Natural killer cell (primary cell): ENCODE measurements at places on chromosomes 12 and 14.

GRCh38 chr12:51662728-51663154, 71.7 kb downstream of the SCN8A start:
- no peak for DNase-seq
- H3K27me3 ChIP-seq = no peaks in the 10 kb centered on the region
- no peaks in the 10 kb centered on the region for H3K4me1 ChIP-seq
- H3K27ac ChIP-seq = no peak overlapping the region
- no peak overlapping the region for H3K4me3 ChIP-seq

- peaks cover 58% of the 10 kb centered on the region for H3K4me1 ChIP-seq
- H3K4me3 ChIP-seq = no peak overlapping the region
- no peaks in the 10 kb centered on the region for H3K36me3 ChIP-seq
- H3K27ac ChIP-seq = no peak overlapping the region
- DNase-seq = no peak
- no peaks in the 10 kb centered on the region for H3K27me3 ChIP-seq
Observed at GRCh38 chr12:132478433-132478803, 11.5 kb upstream of the FBRSL1 start.

DNA sequence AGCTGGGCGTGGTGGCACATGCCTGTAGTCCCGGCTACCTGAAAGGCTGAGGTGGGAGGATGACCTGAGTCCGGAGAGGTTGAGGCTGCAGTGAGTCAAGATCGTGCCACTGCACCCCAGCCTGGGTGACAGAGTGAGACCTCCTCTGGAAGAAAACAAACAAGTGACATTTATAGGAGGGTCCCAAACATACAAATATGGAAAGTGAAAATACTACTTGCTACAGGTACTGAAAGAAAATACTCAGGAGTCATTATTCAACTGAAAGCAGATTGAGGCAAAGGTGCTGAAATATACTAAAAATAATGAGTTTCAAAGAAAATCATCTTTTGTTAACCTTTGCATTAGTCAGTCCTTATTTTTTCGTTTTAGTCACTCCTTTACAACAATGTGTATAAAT, 53.5 kb downstream of the ETV6 start:
- no peaks in the 10 kb centered on the region for H3K4me1 ChIP-seq
- no peak overlapping the region for H3K4me3 ChIP-seq
- H3K27ac ChIP-seq = no peak overlapping the region
- no peaks in the 10 kb centered on the region for H3K27me3 ChIP-seq
- H3K36me3 ChIP-seq = no peaks in the 10 kb centered on the region

DNA sequence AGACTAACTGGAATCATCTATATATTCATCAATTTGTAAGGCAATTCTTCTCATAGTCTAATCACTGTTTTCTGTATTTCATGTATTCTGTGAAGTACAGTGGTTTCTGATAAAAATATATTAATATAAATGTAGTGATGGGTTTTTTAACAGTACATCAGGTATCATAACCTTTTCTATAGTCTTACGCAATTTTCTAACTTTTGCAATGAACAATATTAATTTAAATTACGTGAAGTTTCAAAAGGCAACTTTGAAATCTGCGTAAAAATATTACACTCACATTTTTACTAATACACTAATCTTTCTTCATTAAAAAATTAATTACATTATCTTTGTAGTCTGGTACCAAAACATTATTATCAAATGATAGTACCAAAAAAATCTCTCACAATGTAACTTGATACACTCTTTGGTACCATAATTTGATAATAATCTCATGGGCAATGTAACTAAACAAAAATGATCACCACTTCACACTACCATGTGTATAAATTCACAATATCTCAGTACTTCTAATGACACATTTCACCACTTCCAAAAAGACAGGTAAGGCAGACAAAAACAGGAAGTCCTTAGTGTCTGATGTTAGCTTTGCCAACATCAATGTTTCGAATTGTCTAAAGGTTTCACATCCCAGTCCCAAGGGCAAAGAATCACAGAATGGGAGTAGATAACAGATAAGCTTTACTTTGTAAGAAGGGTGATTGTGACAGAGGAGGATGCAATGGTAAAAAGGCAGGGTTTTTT, 8.7 kb downstream of the DNAI7 start:
- no peaks in the 10 kb centered on the region for H3K27me3 ChIP-seq
- H3K27ac ChIP-seq = no peak overlapping the region
- H3K4me3 ChIP-seq = no peak overlapping the region
- no peaks in the 10 kb centered on the region for H3K4me1 ChIP-seq
- DNase-seq = no peak
- no peaks in the 10 kb centered on the region for H3K36me3 ChIP-seq

DNA sequence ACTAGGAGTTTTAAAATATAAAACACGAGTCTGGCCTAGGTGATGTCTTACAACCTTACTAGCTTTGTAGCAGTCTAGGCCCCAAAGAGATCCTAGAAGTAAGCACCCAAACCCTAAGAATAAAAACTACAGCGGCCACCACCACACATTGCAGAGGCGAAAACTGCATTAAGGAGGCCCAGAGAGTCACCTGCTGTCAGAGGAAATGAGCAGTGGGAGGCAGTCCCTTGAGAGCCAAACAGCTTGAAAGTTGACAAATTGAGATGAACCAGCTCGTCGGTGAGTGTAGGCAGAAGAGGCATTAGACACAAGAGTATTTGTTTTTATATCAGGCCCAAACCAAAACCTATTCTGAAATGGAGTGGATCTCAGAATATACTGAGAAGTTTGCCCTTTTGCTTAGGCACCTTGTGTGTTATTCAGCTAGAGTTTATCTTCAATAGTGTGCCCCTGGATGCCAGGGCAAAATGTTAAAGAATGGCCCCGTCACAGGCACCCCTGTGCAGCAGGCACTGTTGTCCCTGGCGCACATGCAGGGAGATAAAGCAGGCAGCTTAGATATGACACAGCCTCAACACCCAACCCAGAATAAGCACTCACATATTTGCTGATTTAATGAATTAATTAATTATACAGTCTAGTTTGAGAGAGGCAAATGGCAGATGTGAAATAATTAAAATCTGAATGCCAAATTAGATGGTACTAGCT, 56.7 kb downstream of the TTC7B start:
- H3K4me1 ChIP-seq = peaks cover 20% of the 10 kb centered on the region
- H3K4me3 ChIP-seq = no peak overlapping the region
- peak; percentile 41 for DNase-seq
- no peaks in the 10 kb centered on the region for H3K36me3 ChIP-seq

DNA sequence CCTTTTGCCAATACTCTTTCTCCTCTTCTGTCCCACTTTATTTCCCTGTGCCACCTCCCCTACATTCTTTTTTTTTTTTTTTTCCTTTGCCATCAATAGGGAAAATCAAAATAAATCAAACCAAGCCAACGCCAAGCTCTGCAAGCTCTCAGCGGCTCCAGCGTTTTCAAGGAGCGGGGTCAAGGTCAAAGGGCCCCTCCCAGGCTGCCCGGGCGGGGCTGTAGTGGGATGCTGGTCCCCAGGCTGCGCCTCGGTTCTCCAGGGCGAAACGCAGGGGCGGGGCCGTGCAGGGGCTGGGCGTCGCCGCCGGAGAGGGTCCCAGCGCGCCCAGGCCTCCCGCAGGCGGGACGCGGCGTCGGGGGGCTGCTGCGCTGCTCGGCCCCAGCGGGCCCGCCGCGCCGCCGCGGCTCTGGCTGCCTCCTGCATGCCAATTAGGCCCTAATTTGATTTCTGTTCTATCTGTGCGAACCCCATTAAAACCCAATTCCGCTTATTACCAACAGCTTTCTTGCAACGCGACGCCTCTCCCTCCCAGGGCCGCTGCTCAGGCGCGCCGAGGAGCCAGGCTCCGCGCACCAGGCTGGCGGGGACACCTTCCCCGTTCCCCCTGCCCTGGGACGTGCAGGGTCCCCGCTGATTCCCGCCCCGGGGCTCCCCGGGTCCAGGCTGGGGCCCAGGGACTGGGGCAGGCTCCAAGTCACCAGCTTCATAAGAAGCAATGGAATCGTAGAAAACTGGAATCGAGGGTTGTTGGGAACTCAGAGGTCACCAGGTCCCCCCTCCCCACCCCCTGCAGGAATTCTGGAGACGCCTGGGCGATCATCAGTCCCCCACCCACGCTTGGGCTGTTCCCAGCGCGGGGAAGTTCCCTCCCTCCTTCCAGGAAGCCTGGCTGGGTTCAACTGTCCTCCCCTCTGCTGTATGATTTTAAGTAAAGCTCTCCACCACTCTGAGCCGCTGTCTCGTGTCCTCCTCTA, 50.7 kb upstream of the MAP1LC3B2 start:
- no peak overlapping the region for H3K27ac ChIP-seq
- no peaks in the 10 kb centered on the region for H3K27me3 ChIP-seq
- no peak overlapping the region for H3K4me3 ChIP-seq
- no peaks in the 10 kb centered on the region for H3K36me3 ChIP-seq
- peaks cover 6% of the 10 kb centered on the region for H3K4me1 ChIP-seq
- DNase-seq = peak; percentile 36

DNA sequence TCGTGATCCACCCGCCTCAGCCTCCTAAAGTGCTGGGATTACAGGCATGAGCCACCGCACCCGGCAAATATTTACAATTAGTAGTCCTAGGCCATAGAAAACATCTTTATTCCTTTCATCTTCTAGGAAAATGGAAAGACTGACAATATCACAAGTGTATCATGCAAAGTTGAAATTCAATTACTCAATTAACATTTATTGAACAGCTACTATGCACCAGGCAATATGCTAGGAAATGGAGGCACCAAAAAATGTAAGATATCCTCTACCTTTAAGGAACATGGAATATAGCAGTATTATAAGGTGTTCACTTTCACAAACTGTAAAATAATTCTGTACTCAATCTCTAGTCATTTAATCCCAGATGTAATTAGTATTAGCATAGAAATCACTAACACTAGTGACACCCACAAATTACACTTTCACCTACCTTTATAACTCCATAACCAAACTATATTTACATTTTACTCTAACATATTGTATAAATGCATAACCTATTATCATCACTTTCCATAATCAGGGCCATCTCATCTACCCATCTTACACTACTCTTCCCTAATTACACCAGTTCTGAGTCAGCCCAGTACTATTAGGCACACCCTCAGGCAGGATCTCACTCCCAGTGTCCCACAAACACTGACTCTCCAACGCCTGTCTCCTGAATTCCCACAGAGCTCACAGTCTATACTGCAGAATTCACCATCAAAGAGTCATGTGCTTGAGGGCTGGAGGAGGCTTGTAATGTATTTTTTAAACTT, 10.4 kb downstream of the CORO1C start:
- DNase-seq = no peak
- no peak overlapping the region for H3K27ac ChIP-seq
- H3K36me3 ChIP-seq = no peaks in the 10 kb centered on the region
- no peak overlapping the region for H3K4me3 ChIP-seq
- H3K27me3 ChIP-seq = no peaks in the 10 kb centered on the region

GRCh38 chr14:71720978-71721624, 211.1 kb upstream of the RGS6 start:
- no peaks in the 10 kb centered on the region for H3K27me3 ChIP-seq
- no peak overlapping the region for H3K4me3 ChIP-seq
- peak; percentile 11 for DNase-seq
- H3K4me1 ChIP-seq = no peaks in the 10 kb centered on the region

- no peak overlapping the region for H3K4me3 ChIP-seq
- no peaks in the 10 kb centered on the region for H3K36me3 ChIP-seq
- H3K27ac ChIP-seq = no peak overlapping the region
- H3K27me3 ChIP-seq = peaks cover 8% of the 10 kb centered on the region
- H3K4me1 ChIP-seq = peaks cover 14% of the 10 kb centered on the region
- DNase-seq = no peak
Observed at GRCh38 chr14:103071544-103072251, 12.3 kb upstream of the LBHD2 start.

DNA sequence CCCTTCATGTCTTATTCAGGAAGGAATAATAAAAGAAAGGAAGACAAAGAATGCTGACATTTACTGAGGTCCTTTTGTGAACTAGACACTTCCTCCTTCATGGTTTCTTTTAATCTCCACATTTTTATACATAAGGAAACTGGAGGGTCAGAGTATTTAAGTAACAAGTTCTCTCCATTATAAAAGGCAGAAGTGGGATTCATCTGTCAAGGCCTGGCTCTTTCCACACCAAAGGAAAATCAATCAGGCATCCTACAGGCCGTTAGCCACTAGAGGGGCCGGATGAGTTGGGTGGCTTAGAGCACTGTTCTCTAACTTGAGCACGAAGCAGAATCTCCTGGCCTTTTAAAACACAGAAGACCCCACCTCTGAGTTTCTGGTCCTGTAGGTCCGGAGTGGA, 36.8 kb upstream of the NINJ2 start:
- H3K36me3 ChIP-seq = no peaks in the 10 kb centered on the region
- no peak overlapping the region for H3K4me3 ChIP-seq
- no peak for DNase-seq
- H3K27ac ChIP-seq = no peak overlapping the region
- H3K4me1 ChIP-seq = no peaks in the 10 kb centered on the region

GRCh38 chr12:106975993-106976658, 10.8 kb downstream of the MTERF2 start:
- H3K4me3 ChIP-seq = no peak overlapping the region
- no peak overlapping the region for H3K27ac ChIP-seq
- DNase-seq = no peak

DNA sequence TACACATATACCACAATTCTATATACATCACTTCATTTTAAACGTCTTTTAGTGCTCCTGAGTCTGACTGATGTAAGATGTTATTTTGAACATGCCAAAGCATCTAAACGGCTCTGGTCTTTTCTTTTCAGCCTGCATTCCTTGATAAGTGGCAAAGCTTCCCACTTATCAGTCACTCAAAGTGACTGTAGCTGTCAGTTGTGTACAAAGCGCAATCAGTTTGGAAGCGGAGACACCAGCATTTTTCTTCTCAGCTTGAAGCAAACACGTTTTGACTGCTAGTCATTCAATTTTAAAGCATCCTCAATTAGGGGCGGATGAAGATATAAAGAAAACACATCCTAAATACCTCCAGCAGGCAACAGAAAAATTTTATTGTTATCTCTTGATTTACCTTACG, 226.8 kb downstream of the SOX5 start:
- no peaks in the 10 kb centered on the region for H3K27me3 ChIP-seq
- no peak overlapping the region for H3K27ac ChIP-seq
- no peak for DNase-seq
- H3K4me3 ChIP-seq = no peak overlapping the region
- no peaks in the 10 kb centered on the region for H3K36me3 ChIP-seq
- no peaks in the 10 kb centered on the region for H3K4me1 ChIP-seq

DNA sequence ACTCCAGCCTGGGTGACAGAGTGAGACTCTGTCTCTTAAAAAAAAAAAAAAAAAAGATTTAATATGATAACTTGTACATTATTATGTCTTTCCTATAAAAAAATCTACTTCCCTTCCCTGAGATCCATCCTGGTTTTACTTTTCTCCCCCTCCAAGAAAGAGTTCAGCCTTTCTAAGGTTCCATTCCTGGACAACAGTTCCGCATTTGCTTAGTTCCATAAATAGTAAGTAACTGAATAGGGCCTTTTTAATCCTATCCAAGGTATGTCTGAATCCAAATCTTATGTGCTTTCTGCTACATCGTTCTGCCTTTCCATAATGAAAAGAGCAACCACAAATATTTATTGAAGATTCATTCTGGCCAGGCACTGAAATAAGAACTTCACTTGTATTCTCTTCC, 187.8 kb downstream of the DACT1 start:
- H3K4me1 ChIP-seq = no peaks in the 10 kb centered on the region
- no peak for DNase-seq
- no peak overlapping the region for H3K27ac ChIP-seq
- no peaks in the 10 kb centered on the region for H3K36me3 ChIP-seq
- H3K4me3 ChIP-seq = no peak overlapping the region
- no peaks in the 10 kb centered on the region for H3K27me3 ChIP-seq

- no peak overlapping the region for H3K4me3 ChIP-seq
- no peaks in the 10 kb centered on the region for H3K4me1 ChIP-seq
- no peak for DNase-seq
- no peak overlapping the region for H3K27ac ChIP-seq
- no peaks in the 10 kb centered on the region for H3K36me3 ChIP-seq
Observed at GRCh38 chr14:76256545-76256944, 104.8 kb downstream of the GPATCH2L start.
